Cardiac ventricle fibroblast (primary cell): ENCODE measurements at places on chromosomes 4 and X. TPM values are rescaled to one million over a fixed set of nuclear protein-coding genes. Genes with fewer than 3 reads are reported as not detected.

PNMA6F gene
- total RNA-seq: not detected in 2 replicates

ZNF718 gene
- 2.5 and 3.1 TPM in 2 replicates for total RNA-seq

LGI2 gene
- 0.25 and 0.44 TPM in 2 replicates for total RNA-seq

PPP2R2C gene
- total RNA-seq: not detected in 2 replicates

EDNRA gene
- total RNA-seq: 5.1 and 6.6 TPM in 2 replicates

VCX3B gene
- total RNA-seq: not detected in 2 replicates

PRSS12 gene
- under 0.01 TPM in 1 of 2 replicates, not detected in the other for total RNA-seq

TEX13D gene
- not detected in 2 replicates for total RNA-seq

PNMA6A gene
- total RNA-seq: 0.69 TPM in 1 of 2 replicates, not detected in the other

ZNF141 gene
- 4.8 TPM in 2 replicates for total RNA-seq

CAPN6 gene
- 0.05 TPM in 1 of 2 replicates, not detected in the other for total RNA-seq

SPANXA2 gene
- total RNA-seq: not detected in 2 replicates

KDR gene
- 5.3 and 6.9 TPM in 2 replicates for total RNA-seq

MAGEA8 gene
- not detected in 2 replicates for total RNA-seq

SULT1E1 gene
- 0.20 and 0.44 TPM in 2 replicates for total RNA-seq

RPA4 gene
- total RNA-seq: 0.12 and 0.20 TPM in 2 replicates

AADAT gene
- total RNA-seq: 4.6 and 5.2 TPM in 2 replicates

SULT1B1 gene
- total RNA-seq: 0.05 TPM in 1 of 2 replicates, not detected in the other

PLAC8 gene
- total RNA-seq: not detected in 2 replicates

USP17L26 gene
- total RNA-seq: not detected in 2 replicates

CLDN34 gene
- total RNA-seq: not detected in 2 replicates

SAGE1 gene
- not detected in 2 replicates for total RNA-seq

SERTM2 gene
- total RNA-seq: not detected in 2 replicates

IL21 gene
- total RNA-seq: not detected in 2 replicates

DRD5 gene
- total RNA-seq: not detected in 2 replicates

GYPB gene
- total RNA-seq: not detected in 2 replicates

CRMP1 gene
- total RNA-seq: 0.06 TPM in 1 of 2 replicates, not detected in the other

TRO gene
- 5.4 and 7.7 TPM in 2 replicates for total RNA-seq

DKK2 gene
- total RNA-seq: not detected in 2 replicates

TRMT44 gene
- 5.6 and 11.2 TPM in 2 replicates for total RNA-seq

SH3RF1 gene
- total RNA-seq: 20.6 and 23.8 TPM in 2 replicates

RAB40AL gene
- 0.50 and 0.83 TPM in 2 replicates for total RNA-seq

PF4V1 gene
- total RNA-seq: 2.6 TPM in 1 of 2 replicates, not detected in the other

CASK gene
- total RNA-seq: 23.5 and 87.7 TPM in 2 replicates

TSPAN7 gene
- total RNA-seq: 0.49 TPM in 1 of 2 replicates, not detected in the other

PLP1 gene
- 4.9 and 9.0 TPM in 2 replicates for total RNA-seq

NR0B1 gene
- total RNA-seq: 1.1 and 1.7 TPM in 2 replicates

CSAG1 gene
- total RNA-seq: not detected in 2 replicates

P2RY4 gene
- not detected in 2 replicates for total RNA-seq

MAGEA12 gene
- not detected in 2 replicates for total RNA-seq

RHOXF2 gene
- total RNA-seq: not detected in 2 replicates

ELOVL6 gene
- 5.0 and 5.9 TPM in 2 replicates for total RNA-seq

XIAP gene
- total RNA-seq: 20.2 and 25.1 TPM in 2 replicates

BMX gene
- 0.15 TPM in 1 of 2 replicates, not detected in the other for total RNA-seq

FAM47E gene
- total RNA-seq: 0.44 and 0.78 TPM in 2 replicates

DNAAF6 gene
- not detected in 2 replicates for total RNA-seq

MAB21L2 gene
- total RNA-seq: not detected in 2 replicates

TMEM47 gene
- 33.0 and 34.2 TPM in 2 replicates for total RNA-seq

ALB gene
- not detected in 2 replicates for total RNA-seq

DCAF8L2 gene
- not detected in 2 replicates for total RNA-seq

FAM156B gene
- 6.5 and 12.3 TPM in 2 replicates for total RNA-seq

FAM241A gene
- 2.4 and 2.6 TPM in 2 replicates for total RNA-seq

JAKMIP1 gene
- total RNA-seq: not detected in 2 replicates

COX7B2 gene
- total RNA-seq: not detected in 2 replicates

SMPX gene
- total RNA-seq: not detected in 2 replicates

VCX2 gene
- not detected in 2 replicates for total RNA-seq

PDZD4 gene
- total RNA-seq: 0.69 and 1.3 TPM in 2 replicates

P2RY10 gene
- not detected in 2 replicates for total RNA-seq

PDCL2 gene
- total RNA-seq: not detected in 2 replicates
